ENCODE measurements at places on chromosomes 1 and 21. TPM values are rescaled to one million over a fixed set of nuclear protein-coding genes. Genes with fewer than 3 reads are reported as not detected.
A peak's percentile ranks its signal among the peaks of the same experiment; 100 is the strongest.

DNA sequence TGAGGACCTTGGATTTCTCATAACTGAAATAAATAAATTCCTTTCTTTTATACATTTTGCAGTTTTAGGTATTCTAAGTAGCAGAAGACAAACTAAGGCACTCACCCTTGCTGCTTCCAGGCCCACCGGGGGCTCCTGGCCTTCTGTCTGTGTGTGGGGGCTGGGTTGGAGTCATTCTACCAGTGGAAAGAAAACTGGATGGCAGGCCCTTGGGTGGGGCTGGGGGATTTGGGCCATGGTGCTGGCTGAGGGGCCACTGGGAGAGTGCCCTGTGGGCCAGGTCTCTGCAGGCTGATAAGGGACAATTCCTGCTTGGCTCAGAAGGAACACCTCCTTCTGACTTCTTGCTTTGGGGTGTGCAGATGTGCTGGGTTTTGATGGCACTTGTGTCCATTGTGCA is 54.0 kb upstream of the CSF3R start:
- DNase-seq = no peak

DNA sequence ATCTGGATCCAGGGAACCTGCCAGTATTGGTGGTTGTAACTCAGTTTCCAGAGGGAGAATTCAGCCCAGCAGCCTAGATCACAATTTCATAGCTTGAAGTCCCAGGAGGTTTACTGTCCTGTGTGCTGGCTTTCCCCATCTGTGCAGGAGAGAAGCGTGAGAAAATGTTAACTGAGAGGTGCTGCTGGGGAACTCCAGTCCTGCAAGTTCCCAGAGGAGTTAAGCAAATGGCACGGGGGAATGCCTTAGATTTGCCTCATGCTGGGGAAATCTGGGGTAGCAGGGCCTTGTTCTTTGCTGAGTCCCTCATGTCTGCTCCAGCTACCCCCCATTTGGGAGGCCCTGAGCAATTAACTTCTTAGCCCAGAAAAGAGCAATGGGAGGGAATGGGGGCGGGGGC is 25.1 kb upstream of the SLAMF6 start:
- DNase-seq = no peak

- no peak for DNase-seq
These were observed 81.1 kb downstream of the KIAA0319L start for GRCh38 chr1:35475856-35476674.

GRCh38 chr1:116284819-116285390 is 88.1 kb upstream of the ATP1A1 start:
- no peak for DNase-seq

DNA sequence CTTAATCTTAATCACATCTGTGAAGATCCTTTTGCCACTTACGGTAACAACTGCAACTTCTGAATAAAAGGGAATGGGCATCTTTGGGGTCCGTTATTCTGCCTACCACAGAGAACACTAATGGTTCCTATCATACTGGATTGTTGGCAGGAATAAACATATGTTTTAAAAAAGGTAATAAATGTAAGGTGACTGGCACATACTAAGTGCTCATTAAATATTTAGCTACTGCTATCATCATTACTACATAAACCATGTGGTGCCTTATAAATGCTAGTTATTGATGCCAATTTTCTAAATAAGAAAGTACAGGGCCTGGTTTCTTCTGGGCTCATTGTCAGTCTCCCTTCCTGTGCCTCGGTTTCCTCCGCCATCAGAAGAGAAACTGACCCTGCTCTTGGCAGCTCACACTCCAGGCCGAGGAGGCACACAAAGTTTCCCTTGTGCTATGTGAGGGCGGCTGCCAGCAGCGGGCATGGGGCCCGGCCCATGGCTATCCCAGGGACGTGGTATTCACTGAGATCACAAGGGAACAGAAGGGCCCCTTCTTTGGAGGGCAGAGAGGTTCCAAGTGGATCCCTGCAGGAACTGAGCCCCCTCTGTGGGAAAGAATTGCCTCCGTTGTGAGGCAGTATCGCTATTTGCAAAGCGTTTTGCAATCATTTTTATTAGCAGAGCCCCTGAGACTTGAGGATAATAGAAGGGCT is 26.2 kb downstream of the NAV1 start:
- DNase-seq = no peak

DNA sequence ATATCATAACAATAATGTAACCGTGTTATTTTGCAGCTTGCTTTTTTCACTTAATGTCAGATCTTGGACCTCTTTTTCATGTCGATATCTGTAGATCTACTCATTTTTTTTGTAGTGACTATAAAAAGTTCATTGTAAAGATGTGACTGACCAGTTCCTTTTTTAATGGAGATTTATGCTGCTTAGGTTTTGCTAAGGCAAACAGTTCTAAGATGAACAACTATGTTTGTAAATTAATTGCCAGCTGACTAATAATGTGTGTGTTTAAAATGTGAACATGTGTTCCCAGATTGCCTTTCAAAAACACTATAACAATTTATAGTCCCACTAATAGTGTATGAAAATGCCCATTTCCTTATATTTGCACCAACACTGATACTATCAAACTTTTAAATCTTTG is 18.1 kb upstream of the EPS8L3 start:
- no peak for DNase-seq

- peak; percentile 31 for DNase-seq
These were observed 1.1 kb downstream of the KRTAP10-12 start for GRCh38 chr21:44697811-44698734.

- no peak for DNase-seq
These were observed 1587.3 kb downstream of the NCAM2 start for GRCh38 chr21:22585558-22585957.

DNA sequence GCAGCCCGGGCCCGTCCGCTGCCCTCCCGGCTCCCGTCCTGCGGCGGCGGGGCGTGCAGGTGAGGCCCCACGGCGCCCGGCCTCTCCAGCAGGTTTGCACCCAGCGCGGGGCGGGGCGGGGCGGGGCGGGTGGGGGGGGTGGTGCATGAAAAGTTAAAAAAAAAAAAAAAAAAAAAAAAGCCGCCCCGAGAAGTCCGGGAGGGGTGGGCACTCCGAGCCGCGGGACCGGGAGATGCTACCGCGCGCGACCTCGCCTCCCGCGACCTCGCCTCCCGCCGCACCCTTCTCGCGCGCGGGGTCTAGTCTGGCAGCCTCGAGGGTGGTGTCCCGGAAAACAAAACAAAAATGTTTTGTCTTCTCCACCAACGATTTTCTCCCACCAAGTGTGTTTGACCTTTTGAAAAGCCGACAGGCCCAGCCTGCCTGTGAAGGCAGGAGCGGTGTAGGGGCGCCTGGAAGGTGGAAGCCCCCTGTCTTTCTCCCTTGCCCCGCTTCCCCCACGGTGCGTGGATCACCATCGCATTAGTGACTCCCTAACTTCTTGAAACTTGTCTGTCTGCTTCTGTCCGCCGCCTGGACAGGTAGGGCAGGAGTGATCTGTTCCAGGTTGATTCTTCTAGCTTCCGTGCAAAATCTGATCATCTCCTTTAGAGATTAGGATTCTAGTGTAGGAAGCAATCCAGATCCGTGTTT is 569 bp downstream of the RCAN3 start:
- DNase-seq = no peak

- DNase-seq = no peak
These were observed 4.9 kb downstream of the TMEM9 start for GRCh38 chr1:201149400-201149799.

- peak; percentile 69 for DNase-seq
These were observed 24.2 kb upstream of the PHTF1 start for GRCh38 chr1:113783254-113784103.

DNA sequence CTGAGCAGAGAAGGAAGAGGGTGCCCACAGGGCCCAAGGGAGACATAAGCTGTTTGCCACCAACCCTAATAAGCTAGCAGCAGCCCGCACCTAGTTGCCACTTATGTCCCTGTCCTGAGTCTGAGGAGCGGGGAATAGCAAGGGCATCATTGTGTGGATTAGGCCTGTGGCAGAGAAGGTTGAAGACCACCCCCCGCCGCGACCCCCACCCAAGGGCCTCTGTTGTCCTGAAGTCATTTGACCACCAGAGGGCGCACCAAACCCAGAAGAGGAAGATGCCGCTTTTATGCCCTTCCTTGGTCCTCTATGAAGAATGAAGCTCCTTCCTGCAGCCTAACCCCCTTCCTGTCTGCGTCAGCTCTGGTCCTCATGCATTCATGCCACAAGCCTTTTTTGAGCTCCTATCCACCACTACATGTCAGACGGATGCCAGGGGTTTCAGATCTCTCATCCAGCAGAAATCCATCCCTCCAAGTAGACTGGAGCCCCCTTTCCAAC is 16.6 kb downstream of the RHBG start:
- peak; percentile 63 for DNase-seq

DNA sequence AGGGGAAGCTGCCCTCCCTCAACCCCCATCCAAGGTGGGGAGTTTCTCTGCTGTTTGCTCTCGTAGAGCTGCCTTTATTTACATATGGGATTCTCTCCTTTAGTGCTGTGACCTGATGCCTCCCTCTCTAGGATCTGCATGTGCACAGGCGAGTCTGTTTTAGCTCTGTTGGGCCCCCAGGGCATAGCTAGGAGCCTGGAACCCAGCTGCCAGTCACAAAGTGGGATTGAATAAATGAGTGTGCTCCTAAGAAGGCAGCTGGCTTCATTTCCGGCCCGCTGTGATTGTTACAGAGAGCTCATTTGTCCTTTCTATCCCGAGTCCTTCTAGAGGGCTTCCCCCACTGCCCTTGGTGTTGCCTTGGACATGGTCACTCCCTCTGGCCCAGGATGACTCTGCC is 176.6 kb downstream of the GRIK3 start:
- no peak for DNase-seq

- DNase-seq = no peak
These were observed 10.4 kb upstream of the TSPAN2 start for GRCh38 chr1:115099693-115100050.

GRCh38 chr1:1082776-1083415 is 8.8 kb upstream of the RNF223 start:
- DNase-seq = no peak

DNA sequence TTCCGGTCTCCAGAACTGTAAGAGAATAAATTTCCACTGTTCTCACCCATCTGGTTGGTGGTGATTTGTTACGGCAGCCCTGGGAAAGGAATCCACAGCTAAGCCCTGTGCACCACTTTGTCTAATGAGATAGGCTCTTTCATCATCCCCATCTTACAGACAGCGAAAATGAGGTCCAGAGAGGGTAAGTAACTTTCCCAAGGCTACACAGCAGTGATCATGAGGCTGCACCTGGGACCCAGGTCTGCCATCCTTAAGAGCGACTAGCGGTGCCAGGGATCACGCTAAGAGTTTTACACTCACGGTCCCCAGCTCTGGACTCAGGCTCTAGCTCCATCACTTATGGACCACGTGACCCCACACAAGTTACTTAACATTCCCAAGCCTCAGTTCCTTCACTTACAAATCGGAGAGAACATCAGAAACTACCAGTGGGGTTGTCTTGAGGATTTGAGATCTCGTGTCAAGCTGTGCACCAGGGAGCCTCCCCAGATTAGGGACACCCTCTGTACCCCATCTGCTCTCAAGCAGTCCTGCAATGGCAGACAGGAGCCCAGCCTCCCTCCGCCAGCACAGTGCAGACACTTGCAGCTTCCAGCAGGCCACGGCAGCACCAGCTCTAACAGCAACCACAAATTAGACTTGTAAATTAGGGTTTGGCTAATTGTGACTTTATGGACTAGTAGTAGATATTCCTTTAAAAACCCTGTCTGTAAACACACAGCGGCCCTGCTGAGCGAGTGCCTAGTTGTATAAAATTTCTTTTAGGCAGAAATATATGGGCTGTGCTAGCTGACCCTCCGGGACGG is 87.3 kb downstream of the DISP3 start:
- DNase-seq = no peak

GRCh38 chr1:211259638-211260126 is 516 bp downstream of the RCOR3 start:
- no peak for DNase-seq

GRCh38 chr1:40583980-40584379 is 52.5 kb downstream of the ZNF684 start:
- DNase-seq = no peak

DNA sequence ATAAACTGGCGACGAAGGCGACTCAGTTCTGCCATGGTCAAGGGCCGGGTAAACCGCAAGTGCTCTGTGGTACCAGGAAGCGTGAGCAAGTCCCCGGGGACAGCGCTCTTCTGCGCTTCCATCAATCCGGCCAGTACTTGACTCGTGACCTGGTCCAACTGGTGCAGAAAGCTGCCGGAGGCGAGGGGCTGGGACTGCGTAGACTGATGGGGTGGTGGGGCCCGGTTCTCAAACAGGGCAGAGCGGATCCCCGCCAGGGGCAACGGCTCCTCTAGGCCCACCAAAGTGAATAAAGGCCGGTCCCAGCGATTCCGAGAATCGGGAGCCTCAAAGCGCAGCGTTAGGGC is 852 bp downstream of the KTI12 start:
- no peak for DNase-seq

DNA sequence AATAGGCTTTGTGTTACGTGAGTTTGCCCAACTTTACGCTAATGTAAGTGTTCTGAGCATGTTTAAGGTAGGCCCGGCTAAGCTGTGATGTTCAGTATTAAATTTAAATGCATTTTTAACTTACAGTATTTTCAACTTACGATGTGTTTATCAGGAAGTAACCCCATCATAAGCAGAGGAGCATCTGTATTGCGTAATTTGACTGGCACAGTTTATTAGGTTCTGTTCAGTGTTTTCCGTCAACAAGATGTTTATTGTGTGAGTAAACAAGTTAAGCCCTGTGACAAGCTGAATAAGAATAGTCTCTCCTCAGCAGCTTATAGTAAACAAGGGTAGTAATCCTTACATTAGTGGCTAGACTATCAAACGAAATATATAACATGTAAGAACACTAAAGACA is 27.2 kb upstream of the SHISA4 start:
- no peak for DNase-seq

- no peak for DNase-seq
These were observed 87.4 kb upstream of the MACF1 start for GRCh38 chr1:39116860-39117728.

GRCh38 chr1:119603695-119604094 is 44.4 kb downstream of the ZNF697 start:
- DNase-seq = no peak

GRCh38 chr1:185279571-185279970 is 37.5 kb downstream of the IVNS1ABP start:
- DNase-seq = no peak

Gene TNNI3K
- total RNA-seq = not detected

Gene CD101
- 0.66 TPM for total RNA-seq

Gene CCDC24
- 2.7 TPM for total RNA-seq

Gene HSD3B1
- not detected for total RNA-seq

Gene CD1B
- total RNA-seq = not detected

Gene TAS1R1
- total RNA-seq = not detected

Gene HTR6
- total RNA-seq = not detected

Gene KIF17
- total RNA-seq = not detected

Gene FAM72B
- 15.2 TPM for total RNA-seq
